Activated naive CD4-positive, alpha-beta T cell (primary cell): ENCODE measurements at places on chromosomes 2 and 18.

DNA sequence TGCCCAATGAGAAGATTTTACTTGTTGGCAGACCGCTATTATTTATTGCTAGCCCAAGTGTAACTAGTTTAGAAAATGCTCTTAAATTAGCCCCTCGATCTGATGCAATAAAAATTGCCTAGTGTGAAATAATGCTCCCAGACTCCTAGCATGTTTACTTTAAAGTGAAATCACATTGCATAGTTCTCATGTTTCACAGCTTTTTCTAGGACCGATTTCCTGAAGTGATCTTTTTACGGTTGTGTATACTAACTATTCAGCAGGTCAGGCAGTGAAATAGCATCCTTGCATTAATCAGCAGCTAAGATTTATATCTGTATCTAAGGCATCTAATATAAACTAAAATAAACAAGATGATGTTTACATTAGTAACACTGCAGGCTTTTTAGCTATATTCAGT, 52.4 kb downstream of the PMS1 start:
- DNase-seq = no peak

- DNase-seq = no peak
These were observed 144.9 kb upstream of the SIX2 start for GRCh38 chr2:45154144-45154543.

- no peak for DNase-seq
These were observed 15.5 kb downstream of the MRPS5 start for GRCh38 chr2:95106081-95106480.

DNA sequence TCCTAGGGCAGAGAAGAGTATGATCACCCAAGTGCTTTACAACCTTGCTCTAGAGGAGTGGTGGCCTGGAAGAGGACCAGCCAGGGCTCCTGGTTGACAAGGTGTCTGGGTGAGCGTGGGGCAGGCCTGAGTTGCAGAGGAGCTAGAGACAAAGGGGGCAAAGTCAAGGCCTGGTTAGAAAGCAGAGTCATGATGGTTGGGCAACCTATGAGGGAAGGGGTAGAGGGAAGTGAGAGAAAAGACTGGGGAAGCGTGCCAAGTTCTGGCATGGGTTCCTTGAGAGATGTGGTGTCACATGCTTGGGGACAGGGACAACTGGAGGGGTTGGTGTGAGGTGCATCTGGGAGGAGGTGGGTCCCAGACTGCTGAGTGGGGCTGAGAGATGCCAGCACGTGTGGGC, 13.5 kb downstream of the ZFP36L2 start:
- DNase-seq = no peak

GRCh38 chr18:39751161-39751560, 2185.6 kb upstream of the CELF4 start:
- no peak for DNase-seq

- no peak for DNase-seq
These were observed 572.0 kb upstream of the LINC00305 start for GRCh38 chr18:64720781-64721464.

DNA sequence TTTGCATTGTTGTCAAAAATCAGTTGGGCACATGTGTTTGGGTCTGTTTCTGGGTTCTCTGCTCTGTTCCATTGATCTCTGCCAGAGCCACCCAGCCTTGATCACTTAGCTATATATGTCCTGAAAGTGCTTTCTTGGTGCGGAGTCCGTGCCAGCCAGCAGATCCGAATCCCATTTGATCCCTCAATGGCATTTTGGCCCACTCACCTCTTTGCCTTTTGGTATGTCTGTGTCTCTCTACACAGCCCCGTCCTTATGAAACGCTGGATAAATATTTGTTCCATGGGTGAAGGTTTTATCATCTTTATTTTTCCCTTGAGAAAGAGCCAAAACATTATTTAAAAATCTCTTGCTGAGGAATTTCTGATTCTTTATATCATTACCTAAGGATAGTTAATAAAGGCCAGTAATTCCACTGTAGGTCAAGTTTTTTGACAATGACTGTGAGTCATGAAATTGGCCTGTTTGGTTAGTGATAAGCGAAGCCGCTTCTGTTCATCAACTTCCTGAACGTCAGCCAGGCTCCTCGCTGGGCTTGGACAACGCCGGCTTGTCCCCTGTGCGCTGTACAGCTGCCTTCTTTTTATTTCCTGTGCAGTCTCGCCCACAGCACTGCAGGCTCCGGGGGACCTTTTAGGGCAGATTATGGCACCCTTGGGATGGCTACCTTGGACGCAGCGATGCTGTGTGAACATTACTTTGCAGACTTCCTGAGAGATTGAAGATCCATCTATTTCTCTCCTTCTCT, 24.9 kb downstream of the MTCL1 start:
- DNase-seq = no peak

DNA sequence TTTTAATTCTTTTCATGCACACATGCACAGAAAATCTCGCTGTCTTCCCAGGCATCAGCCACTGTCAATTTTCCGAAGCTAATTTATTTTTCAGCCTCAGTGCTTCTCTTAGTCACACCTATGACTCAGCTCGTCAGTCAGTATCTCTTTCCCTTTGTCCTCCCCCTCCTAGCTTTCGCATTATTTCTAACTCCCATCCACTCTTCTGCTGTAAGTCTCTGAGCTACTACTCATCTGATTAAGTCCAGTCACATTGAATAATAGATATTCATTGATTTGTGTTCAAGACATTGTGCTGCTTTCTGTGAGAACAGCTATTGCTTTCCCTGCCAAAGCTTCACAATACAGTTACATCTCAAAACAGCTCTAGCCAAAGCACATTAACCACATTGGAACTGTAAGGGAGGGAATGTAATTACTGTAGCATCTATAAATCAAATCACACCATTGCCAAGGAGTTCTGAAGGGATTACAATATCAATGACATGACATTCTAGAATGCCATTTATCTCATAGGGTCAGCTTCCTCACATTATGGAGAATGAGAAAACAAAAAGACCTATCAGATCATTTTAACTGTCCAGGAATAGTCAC, 89.4 kb downstream of the SCN3A start:
- DNase-seq = no peak

DNA sequence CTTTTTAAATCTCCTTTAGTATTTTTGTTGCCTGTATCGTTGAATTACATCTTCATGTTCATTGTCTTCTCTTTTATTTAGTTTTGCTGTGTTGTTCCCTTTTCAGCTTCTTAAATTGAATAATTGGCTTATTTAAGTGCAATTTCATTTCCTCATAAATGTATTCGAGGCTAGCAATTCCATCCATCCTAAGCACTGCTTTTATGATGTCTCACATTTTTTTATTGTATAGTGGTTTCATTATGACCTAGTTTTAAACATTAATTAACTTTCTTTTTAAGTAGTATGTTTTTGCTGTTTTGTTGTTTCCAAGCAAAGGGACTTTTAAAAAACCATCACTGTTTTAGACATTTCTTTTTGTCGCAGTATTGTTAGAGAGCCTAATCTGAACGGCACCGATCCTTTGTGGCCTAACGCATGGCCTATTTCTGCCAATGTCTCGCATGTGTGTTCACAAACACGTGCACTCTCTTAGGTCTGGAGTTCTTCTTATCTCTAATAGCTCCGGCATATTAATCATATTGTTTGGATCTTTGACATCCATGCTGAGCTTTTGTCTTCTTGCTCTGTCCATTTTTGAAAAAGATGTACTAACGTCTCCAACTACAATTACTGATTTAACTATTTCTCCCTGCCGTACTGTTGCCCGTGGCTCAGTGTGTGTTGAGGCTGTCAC, 59.6 kb upstream of the ZNF516 start:
- no peak for DNase-seq

DNA sequence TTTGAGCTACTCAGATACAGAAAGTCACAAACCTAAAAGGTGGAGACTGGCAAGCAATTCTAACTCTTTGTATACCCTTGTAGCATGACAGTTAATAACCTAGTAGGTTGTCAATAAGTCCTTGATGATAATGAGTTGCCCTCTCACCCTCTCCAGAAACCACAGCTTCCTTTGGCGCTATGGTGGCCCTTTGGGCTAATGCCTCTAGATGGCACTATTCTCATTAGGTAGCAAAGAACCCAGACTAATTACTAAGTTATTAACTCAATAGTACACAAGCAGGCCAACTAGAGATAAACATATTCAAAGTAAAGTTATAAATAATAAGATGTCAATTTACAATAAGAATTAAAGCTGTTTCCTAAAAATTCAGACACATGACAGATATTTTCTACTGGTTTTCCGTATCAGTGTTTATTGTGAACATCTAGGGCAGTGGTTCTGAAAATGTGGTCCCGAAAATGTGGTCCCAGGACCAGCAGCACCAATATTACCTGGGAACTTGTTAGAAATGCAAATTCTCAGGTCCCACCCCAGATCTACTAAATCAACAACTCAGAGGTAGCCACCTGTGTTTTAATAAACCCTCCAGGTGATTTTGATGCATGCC, 41.1 kb downstream of the LDAH start:
- no peak for DNase-seq

GRCh38 chr18:11419338-11419737, 190.1 kb upstream of the SLC35G4 start:
- no peak for DNase-seq

DNA sequence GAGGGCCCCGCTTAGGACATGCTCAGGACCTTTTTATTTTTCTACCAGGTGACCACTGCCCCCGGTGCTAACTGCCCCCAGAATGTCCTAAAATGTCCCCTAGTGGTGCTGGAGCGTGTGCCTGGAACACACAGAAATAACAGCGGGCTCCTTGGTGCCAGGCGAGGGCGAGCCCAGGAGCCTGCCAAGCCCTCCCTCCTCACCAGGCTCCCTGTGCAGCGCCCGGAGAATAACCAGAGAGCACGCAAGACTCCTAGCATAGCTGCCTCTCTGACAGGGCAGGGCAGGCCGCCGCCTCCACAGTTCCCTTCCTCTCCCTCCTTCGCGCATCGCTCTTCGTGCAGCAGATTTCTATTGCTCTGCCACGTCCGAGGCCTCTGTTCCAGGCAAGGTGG, 84.3 kb upstream of the ZNF516 start:
- DNase-seq = no peak

GRCh38 chr2:220275454-220275853, 648.0 kb downstream of the SLC4A3 start:
- DNase-seq = no peak

GRCh38 chr2:190532581-190532980, 1.9 kb downstream of the NEMP2 start:
- no peak for DNase-seq

DNA sequence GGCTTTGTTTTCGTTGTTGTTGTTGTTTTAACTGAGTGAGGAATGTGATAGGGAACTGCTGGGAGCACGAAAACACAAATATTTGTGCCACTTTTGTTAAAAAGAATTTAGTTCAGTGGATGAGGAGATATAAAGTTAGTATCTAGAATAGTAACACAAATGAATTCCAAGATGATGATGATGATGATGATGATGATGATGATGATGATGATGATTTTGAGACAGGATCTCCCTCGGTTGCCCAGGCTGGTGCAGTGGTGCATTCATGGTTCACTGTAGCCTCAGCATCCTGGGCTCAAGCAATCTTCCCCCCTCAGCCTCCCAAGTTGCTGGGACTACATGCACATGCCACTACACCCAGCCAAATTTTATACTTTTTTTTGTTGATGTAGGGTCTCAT, 223.7 kb downstream of the DSEL start:
- no peak for DNase-seq

DNA sequence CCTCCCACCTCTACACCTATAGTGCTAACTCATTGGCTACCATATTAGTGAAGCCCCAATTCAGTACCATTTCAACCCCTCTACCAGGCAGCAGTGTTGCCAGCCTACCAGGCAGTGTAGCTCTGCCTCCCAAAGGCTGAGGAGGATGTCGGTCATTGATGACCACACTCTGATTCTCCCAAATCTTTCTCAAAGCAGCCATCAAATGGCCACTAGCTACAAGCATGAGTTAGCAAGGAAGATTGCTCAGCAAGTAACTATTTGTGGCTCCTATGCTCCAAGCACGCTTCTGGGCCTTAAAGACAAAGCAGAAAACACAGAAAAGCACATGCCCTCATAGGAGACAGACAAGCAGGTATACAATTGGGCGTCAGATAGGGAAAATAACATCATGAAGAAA, 42.7 kb upstream of the AFF3 start:
- no peak for DNase-seq

- DNase-seq = no peak
These were observed 35.0 kb downstream of the TTC32 start for GRCh38 chr2:19866771-19867170.

- no peak for DNase-seq
These were observed 14.0 kb downstream of the KDM3A start for GRCh38 chr2:86455181-86455580.
